ENCODE measurements at places on chromosomes 5 and 9.

DNA sequence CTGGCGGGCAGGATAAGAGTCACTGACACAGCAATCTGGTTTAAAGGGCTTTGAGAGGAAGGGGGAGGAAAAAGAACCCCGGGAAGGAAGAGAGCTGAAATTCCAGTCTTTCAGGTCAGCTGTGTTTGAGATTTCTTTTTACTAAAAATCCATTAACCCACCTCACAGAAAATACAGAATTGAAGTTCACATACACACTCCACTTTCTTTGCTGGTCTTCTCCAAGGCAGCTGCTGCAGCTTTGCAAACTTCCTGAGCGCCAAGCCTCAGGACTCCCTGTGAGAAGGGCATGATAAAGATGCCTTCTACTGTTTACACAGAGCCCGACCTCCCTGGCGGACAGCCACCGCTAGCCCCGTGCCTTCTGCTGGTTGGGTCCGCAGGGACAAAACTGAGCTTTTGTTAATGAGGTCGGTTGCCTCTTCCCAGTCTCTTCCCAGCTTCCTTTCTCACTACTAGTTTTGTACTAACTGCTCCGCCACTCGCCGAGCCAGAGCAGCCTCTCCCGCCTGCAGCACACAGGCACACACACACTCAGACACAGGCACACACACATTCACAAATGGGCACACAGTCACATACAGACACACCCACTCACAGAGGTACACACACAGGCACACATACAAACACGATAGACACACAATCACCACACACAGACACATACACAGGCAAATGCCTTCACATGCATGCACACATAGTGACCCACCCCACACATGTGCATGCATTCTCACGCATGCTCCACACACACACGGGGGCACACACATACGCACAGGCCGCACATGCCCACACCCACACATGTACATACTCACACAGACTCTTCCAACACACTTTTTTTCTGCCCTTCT is at the start of gene FREM1:
FREM1 (minus strand) TSS at position 468 of the 845 bp plus-strand sequence. CDS start 41,451 bp downstream, outside the sequence.
- no peak for DNase-seq

DNA sequence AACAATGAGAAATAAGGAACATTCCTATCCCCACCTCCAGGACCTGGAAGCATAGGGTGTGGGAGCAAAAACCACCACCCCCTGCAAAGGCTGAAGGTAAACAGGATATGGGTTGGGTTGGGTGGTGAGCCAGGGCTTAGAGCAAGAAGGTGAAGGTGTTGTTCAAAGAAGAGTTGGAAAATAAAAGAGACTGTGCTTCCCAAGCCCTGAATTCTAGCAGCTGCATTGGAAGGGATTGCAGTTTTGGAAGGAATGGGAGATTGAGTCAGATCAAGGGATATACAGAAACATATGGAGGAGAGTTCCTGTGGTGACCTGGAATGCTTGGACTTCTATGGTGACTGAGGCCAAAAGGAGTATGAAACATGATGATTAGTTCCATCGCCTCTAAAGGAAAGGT is 24.7 kb upstream of the MTAP start:
- DNase-seq, result no peak

DNA sequence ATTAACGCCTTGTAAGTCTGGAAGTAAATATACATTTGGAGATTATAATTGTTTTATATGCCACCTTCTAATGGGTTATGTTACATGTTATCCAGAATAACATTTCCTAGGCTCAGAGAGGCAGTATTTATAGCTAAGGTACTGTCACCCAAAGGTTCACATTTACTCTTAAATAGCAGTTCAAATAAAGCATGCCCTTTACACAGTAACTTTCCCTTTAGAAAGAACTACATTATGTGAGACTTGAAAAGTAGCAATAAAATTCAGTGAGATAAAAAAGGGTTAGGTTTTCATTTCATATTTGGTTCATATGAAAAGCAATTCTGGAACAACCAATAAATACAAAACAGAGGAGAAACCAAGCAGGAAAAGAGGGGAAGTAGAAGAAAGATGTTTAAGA is 35.1 kb downstream of the SKIC3 start:
- no peak for DNase-seq

DNA sequence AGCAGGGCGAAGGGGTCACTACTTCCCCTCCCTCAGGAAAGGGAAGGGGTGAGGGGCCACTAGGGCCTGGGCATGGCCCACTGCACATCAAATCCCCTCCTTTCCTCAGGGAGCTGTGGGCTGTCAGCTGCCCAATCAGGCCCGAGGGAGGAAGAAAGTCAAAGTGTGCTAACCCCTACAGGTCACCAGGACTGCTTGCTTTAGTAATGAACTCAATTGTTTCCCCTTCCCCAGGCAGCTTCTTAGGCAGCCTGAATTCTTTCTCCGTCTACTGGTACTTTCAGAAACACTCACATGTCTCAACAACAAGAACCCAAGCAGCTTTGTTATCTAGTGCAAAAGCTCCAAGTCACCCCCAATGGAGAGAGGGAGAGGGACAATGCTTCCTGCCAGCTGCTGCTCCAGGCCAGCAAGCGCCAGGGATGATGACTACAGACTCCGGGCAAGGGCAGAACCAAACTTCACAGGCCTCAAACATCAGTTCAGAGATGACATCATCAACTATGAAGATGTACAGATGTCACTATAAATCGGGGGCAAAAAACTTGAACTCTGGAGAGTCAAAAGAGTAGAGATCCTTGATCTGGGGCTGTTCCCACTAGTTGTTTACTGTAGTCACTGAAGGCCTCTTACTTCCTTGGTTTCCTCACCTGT is 100.7 kb downstream of the SLIT3 start:
- DNase-seq, result no peak

- DNase-seq, result no peak
Measured at GRCh38 chr9:35267710-35268109, 105.9 kb downstream of the UNC13B start.
